Activated CD4-positive, alpha-beta T cell treated with anti-CD3 and anti-CD28 coated beads, Interleukin-2, amount 10 ng/mL, durations not matched to agents 24 days and 14 days (primary cell): ENCODE measurements at places on chromosomes 7 and 10. TPM values are rescaled to one million over a fixed set of nuclear protein-coding genes. Genes with fewer than 3 reads are reported as not detected.

The KRIT1 gene
- 47.3 and 49.2 TPM in 2 replicates for total RNA-seq

The GCK gene
- total RNA-seq: 1.7 and 2.0 TPM in 2 replicates

GRCh38 chr10:94287336-94287735 lies 75.4 kb downstream of the NOC3L start:
- H3K4me1 ChIP-seq: peaks cover 2% of the 10 kb centered on the region
- H3K27me3 ChIP-seq: peaks cover 26% of the 10 kb centered on the region
- no peaks in the 10 kb centered on the region for H3K36me3 ChIP-seq
- H3K4me3 ChIP-seq: no peak overlapping the region
- no peak for DNase-seq

- no peak for DNase-seq
- no peak overlapping the region for H3K4me3 ChIP-seq
- H3K36me3 ChIP-seq: no peaks in the 10 kb centered on the region
- H3K27me3 ChIP-seq: peaks cover 23% of the 10 kb centered on the region
- H3K4me1 ChIP-seq: peaks cover 4% of the 10 kb centered on the region
- no peak overlapping the region for H3K27ac ChIP-seq
Measured at GRCh38 chr7:128415217-128415785, 5.5 kb upstream of the IMPDH1 start.

- H3K36me3 ChIP-seq: no peaks in the 10 kb centered on the region
- H3K27me3 ChIP-seq: no peaks in the 10 kb centered on the region
- H3K27ac ChIP-seq: no peak overlapping the region
- no peak overlapping the region for H3K4me3 ChIP-seq
- no peak for DNase-seq
- peaks cover 2% of the 10 kb centered on the region for H3K4me1 ChIP-seq
Measured at GRCh38 chr7:66050990-66051448, 24.6 kb upstream of the ASL start.
